Umbilical cord (tissue), 2 donors: ENCODE measurements at places on chromosomes 5 and 9.

DNA sequence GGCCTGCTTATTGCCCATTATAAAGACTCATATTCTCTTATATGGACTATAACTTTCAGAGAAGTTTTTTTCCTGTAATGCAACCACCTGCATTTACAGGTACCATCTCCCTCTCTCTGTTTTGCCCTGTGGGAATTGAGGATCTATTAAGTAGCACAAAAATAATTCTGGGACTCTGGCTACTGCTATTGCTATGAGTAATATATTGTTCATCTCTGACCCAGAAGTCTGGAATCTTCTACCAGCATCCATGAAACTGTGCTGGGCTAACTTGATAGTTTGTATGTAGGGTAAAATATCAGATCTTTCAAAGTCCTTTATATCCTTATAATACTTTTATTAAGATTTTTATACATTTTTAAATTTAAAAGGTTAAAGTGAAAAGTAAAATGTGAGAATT is 607.2 kb downstream of the EFNA5 start:
- DNase-seq = no peak

DNA sequence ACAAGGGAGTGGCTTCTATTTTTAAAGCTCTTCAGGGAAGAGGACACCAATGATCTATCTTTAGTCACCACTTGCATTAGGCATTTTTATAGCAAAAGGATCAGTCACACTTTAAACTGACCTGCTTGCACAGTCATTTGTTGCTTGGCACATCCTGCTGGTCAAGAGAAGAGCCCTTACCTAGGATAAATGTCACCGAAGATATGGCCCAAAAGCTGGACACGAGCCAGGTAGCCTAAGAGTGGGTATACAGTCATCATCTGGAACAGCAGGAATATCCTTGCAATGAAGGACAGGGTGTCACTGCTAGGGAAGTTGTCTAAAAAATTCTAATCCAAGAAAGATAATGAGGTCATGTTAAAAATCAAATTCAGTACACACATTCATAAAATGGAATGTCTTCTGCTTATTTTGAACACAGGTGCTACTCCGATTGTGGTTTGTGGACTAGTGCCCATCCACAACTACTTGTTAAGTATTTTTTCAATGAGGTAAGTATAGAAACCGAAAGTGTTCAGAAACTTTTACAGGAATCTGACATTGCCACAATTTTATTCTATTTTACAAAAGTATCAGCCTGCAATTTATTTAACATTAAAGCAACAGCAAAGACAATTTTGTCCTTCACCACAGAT is 78.4 kb downstream of the SLC38A9 start:
- no peak for DNase-seq

DNA sequence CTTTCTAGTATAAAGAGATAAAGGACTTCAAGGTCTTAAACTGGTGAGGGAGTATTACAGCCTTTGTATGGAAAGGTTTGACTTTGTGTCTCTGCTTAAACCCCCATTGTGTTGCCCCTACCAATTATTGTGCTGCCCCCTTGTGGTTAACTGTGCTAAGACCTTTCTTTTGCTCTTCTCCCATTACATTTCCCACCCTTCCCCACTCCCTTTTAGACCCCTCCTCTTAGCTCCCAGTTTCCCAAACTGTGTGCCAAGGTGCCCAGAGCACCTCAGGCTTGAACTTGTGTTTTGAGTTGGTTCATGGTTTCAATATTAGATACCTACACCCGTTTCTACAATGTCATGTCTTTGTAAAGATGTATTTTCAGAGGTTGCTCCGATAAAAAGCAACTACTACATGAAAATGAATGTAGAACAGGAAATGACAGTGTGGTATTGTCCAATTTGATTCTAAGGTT is 2.9 kb downstream of the JAK2 start:
- DNase-seq = peak; percentile 48

DNA sequence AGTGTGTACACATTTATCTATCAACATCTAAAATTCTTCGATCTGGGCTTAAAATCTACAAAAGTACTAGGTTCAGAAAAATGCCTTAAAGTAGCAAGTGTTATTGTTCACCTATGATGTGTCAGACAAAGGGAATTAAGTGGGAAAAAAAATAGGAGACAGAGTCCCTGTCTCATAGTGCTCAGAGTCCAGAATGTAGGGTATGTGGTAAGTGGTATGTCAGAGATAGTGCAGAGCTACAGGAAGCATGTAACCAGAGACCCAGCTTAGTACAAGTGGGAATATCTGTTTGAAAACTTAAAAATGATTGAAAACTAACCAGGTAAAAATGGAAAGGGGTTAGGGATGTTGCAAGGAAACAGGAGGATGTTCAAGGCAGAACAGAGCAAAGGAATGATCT is 482.8 kb downstream of the ELAVL2 start:
- no peak for DNase-seq

- DNase-seq = peak; percentile 74
These were observed 76.6 kb upstream of the ITGA1 start for GRCh38 chr5:52710972-52711596.

- DNase-seq = no peak
These were observed 93.6 kb upstream of the RORB start for GRCh38 chr9:74403581-74403980.

GRCh38 chr5:116013207-116013785 is 19.0 kb upstream of the ARL14EPL start:
- DNase-seq = no peak

- DNase-seq = no peak
These were observed 110.2 kb downstream of the FBXL7 start for GRCh38 chr5:15610216-15610615.
